ENCODE measurements at places on chromosomes 1 and 21.

GRCh38 chr21:36135391-36136102 is 668 bp downstream of the CBR3 start:
- DNase-seq = no peak

GRCh38 chr1:173084292-173084691 is 33.6 kb upstream of the TNFSF18 start:
- DNase-seq = no peak

DNA sequence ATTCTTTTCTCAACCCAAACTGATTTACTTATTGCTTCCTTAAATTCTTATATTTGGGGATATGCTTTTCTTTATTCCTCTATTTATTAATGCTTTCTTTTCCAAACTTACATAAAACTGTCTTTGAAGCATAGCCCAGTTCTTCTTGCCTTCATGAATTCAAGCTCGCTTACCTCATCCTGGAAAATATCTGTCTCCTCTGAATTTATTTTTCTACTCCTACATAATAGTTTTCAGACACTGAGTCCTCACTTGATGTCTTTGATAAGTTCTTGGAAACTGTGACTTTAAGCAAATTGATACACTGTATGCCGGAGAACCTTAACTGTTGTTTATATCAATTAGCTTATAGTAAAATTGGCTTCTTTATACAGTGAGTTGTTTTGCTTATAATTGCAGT is 93.8 kb downstream of the ZFYVE9 start:
- DNase-seq = no peak

DNA sequence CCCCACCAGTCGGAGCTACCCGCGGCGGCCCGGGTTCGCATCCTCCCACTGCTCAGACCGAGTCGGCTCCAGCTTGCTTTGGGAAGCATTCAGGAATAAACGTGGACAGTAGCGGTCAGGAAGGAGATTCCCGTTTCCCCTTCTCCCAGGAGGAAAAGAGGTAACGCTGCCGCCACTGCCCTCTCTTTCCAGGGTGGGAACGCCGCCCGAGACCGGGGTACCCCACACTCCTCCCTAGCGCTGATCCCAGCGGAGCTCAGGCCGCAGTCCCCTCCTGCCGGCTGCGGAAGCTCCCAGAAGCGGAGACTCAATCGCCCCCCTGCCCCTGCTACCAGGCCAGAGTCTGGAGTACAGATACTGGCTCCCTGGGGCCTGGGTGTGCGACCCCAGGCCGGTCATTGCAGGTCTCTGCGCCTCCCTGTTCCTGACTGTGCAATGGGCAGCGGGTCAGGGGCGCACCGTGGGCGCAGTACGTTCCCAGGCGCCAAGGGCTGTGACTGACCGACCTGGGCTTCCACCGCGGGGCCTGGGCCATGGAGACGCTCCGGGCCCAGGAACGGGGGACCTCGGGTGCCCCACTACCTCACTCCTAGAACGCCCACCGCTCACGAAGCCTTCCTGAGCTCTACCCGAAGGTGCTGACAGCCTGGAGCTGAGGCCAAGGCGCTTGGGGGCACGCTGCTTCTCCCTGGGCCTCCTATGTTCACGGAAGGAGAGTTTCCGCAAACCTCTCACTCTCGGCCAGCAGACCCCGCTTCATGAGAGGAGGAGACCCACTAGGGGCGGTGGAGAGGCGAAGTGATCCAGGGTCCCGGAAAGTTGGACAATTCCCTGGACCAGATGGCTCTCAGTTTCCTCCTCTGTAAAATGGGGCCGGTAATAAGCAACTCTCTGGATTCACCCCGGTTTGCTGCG is 7.8 kb downstream of the DMRTA2 start:
- DNase-seq = no peak

DNA sequence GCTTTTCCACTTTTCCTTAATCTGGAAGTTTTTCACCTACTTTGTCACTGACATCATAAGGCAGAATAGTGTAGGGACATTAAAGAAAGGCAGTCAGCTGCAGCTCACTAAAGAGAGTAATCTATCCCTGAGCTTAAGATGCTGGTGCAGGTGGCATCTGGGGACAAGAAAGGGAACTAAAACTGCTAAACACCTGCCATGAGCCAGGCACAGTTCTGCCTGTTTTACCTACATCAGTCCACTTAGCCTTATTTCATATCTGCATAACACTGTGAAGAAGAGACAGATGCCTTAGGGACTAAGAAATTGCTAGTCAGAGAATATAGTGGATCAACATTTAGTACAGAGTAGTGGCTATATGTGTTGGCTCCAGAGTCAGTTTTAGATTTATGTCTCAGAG is 88.1 kb downstream of the GPATCH2 start:
- no peak for DNase-seq

GRCh38 chr1:228765168-228765946 is 30.1 kb downstream of the RHOU start:
- DNase-seq = no peak

DNA sequence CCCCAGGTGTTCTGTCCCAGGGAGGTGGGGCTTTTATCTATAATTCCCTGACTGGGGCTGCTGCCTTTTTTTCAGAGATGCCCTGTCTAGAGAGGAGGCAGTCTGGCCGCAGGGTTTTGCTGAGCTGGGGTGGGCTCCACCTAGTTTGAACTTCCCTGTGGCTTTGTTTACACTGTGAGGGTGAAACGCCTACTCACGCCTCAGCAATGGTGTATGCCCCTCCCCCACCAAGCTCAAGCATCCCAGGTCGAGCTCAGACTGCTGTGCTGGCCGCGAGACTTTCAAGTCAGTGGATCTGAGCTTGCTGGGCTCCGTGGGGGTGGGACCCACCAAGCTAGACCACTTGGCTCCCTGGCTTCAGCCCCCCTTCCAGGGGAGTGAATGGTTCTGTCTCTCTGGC is 124.3 kb downstream of the CENPF start:
- no peak for DNase-seq

GRCh38 chr1:24186031-24186710 is 918 bp downstream of the IFNLR1 start:
- DNase-seq = no peak

- no peak for DNase-seq
Observed at GRCh38 chr1:161290779-161291178, 19.0 kb downstream of the MPZ start.
